Breast epithelium (tissue), 4 donors: ENCODE measurements at places on chromosomes 13 and 19. TPM values are rescaled to one million over a fixed set of nuclear protein-coding genes. Genes with fewer than 3 reads are reported as not detected.
A peak's percentile ranks its signal among the peaks of the same experiment; 100 is the strongest.

DNA sequence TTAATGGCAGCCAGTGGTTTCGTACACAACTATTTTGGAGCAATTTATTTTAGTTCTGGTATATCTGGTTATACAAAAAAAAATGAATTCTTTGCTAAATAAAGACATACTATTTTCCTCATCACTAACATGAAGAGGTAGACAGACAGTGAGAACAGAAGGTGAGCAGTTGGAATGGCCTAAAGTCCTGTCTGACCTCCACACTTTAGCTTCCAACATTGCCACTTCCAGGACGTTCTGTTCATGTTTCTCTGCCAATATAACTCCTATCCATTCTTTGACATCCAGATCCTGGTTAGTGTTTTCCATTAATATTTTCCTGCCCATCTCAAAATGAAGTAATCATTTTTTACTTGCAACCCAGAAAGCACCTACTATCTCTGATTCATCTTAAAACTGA, 112.9 kb upstream of the FRY start:
- no peak for DNase-seq

Gene APOC1
- total RNA-seq = 285 TPM

Gene THSD1
- total RNA-seq = 9.8 TPM

GRCh38 chr13:38998739-38999138, 8.1 kb upstream of the STOML3 start:
- DNase-seq = no peak

- no peak for DNase-seq
These were observed 32.4 kb downstream of the ACTN4 start for GRCh38 chr19:38679839-38680238.

DNA sequence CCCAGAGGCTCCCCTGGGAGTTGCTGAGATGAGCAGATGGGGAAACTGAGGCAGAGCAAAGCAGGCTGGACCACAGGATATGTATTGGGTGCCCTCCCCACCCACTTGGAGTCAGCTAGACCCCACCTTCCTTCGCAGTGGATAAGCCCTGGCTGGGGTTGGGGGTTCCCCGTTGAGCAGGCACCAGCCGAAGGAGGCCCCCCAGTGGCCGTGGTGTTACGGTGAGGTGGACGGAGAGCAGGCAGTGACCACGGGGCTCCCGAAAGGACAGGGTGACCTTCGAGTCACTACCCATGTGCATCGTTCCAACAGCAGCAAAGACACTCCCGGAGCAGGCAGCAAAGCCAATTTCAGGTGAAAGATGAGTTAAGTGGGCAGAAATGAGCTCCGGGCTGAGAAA, 62.4 kb upstream of the ADGRE5 start:
- no peak for DNase-seq

DNA sequence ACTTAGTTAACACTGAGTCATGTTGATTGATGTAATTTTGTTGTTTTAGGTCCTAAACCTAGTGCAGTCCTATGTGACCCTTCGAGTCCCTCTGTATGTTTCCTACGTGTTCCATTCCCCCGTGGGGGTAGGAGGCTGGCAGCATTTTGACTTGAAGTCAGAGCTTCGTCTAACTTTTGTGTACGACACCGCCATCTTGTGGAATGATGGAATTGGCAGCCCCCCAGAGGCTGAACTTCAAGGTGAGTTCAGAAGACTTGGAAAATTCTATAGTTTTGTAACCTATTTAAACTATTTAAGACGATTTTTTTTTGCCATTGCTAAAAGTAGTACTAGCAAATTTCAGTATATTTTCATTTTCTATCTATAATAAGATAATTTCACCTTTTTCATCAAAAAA, 117.9 kb downstream of the STOML3 start:
- no peak for DNase-seq

DNA sequence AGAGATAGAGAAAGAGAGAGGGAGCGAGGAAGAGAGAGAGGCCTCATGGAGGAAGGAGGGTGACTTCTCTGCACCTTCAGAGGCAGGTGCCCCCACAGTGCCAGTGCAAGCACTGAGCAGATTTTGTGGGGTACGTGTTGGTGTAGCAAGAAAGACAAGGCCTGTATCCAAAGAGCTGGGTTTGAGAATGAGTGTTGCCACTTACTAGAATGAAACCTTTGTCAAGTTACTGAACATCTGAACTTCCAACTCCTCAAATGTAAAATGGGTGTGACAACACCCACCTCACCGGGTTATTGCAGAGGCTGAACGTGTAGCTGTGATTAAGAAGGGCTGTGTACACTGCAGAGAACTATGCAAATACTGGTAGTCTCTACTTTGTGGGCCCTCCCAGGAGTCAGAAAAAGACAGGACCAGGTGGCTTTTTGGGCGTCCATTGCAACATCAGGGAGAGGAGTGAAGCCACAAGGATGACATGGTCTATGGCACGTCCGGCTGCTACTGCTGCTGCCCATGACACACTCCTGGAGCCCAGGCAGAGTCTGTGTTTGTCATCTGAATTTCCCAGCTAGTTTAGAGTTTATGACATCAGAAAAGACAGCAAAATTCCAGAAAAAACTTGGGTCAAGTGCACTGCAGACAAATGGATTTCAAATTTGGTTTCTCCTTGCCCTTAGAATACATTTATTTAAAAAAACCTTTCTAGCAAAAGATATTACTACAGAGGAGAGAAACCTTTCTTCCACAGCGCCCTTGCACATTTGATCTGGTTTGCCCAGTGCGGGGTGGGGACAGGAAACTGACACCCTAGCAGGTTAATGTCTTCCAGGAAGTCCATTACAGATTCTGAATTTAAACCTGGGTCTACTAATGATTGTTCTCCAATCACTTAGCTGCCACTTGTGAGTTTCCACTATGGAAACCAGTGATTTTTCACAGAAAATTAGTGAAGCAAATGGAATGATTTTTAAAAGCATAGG, 54.0 kb upstream of the ATP12A start:
- DNase-seq = no peak

DNA sequence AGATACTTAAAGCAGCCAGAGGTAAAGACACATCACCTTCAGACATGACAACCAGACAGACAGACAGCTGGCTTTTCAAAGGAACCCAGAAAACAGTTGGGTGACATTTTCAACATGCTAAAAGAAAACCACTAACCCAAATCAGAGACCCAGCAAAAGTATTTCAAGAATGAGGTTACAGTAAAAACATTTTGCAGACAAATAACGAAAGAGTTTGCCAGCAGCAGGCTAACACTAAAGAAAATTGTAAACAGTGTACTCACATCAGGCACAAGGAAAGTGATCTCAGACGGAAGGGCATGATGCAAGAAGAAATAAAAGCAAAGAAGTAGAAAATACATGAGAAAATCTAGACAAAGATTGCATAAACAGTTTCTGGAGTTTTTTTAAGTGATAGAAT, 46.4 kb downstream of the AP1M1 start:
- no peak for DNase-seq

Gene MEIOSIN
- total RNA-seq = not detected

- no peak for DNase-seq
These were observed 114.0 kb upstream of the KL start for GRCh38 chr13:32902029-32902780.

Gene AMER2
- 9.1 TPM for total RNA-seq

Gene TTC9B
- not detected for total RNA-seq

DNA sequence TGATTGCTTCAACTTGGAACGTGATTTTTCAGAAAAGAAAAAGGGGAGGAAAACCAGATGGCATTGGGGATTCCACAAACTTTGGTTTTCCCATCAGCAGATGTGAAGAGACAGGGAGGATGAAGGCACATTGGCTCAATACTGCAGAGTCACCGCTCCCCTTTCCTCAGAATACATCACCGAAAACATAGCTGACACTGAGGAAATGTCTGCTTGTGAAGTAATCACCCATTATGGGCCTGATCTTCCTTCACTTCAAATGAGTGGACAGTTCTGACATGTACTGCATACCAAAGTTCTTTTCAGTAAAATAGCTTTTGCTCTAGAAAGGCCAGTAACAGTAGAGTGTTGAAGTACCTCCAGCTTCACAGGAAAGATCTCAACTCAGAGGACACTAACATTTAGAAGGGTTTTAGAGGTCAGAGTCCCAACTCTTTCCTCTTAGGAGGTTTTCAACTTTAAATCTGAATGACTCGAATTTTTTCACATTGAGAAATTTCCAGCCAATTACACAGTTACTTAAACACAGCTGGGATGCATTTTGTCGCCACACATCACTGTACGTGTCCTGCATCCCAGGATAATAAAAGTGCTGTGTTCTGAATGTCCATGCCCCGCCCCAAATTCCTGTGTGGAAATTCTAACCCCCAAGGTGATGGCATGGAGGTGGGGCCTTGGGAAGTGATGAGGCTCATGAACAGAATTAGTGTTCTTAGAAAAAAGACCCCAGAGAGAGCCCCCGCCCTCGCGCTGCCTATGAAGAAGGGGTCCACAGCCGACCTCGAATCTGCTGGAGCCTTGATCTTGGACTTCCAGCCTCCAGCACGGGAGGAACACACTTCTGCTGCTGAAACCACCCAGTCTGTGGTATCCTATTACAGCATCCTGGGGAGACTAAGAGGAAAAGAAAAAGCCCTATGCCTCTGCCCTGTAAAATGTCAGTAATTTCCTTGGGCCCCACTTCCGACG, 77.7 kb downstream of the COL4A1 start:
- no peak for DNase-seq

Gene OR4F17
- total RNA-seq = not detected

Gene SBK3
- total RNA-seq = 1.3 TPM

GRCh38 chr13:94849254-94849653, 136.9 kb upstream of the SOX21 start:
- no peak for DNase-seq

Gene GRIK5
- total RNA-seq = 1.9 TPM

- no peak for DNase-seq
These were observed 210.0 kb downstream of the IRS2 start for GRCh38 chr13:109576331-109576813.

- DNase-seq = peak; percentile 40
These were observed 7.3 kb downstream of the OPA3 start for GRCh38 chr19:45577111-45577905.

- DNase-seq = no peak
These were observed 42.7 kb downstream of the GATAD2A start for GRCh38 chr19:19448238-19448544.

DNA sequence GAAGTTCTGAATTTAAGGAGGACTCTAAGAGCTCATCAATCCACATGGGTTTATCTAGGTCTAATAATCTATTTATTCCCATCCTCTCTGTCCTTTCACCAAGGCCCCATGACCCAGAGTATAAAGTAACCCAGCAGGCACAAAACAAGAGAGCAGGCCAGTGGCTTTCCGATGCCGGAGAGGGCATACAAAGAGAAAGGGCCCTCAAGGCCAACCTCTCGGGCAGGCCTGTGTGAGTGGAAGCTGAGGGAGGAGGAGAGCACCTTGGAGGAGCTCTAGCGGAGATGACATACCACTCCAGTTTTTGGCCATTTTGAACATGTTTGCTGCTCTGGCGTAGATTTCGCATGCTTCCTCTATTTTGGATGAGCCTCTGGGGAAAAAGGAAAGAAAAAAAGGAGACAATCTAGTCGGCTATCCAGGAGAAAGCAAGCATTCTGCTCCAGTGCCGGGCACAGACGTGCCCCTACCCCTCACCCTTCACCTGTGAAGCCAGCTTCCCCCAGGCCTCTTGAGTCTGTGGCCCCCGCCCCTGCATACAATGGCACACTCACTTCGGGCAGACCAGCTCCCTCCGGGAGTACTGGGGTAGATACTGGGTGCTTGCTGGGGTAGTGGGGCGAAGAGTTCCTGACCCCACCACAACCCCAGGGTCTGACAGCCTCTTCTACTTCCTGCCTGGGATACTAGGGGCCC, 11.6 kb downstream of the NAPA start:
- no peak for DNase-seq

Gene NLRP11
- not detected for total RNA-seq

Gene CYP2A6
- total RNA-seq = not detected

DNA sequence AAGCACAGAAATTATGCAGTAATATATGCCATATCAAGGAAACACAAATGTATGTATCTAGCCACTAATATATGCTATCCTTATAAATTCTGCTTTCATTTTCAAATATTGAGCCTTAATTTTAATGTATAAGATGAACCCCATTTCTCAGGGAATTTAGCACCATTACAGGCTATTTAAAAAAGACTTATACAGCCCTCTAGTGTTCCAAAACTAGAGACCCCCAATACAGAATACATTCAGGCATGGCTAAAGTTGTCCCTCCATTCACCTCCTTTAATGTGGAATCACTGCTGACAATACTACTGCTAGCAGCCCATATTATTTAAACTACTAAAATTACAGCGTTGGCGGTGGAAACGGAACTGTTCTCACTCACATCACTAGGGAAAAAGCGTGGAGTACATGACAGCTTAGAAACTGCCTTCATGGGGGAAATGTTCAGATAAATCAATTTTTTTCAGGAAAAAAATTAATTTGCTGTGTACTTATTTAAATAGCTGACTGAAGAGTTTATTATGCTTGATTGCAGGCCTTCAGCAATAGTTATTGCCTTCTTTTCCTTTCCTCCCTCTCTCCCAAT, 541.0 kb downstream of the PCDH9 start:
- DNase-seq = no peak

Gene ISYNA1
- 40.2 TPM for total RNA-seq

Gene RAVER1
- total RNA-seq = 17.7 TPM

- DNase-seq = no peak
These were observed 1244.5 kb downstream of the PCDH9 start for GRCh38 chr13:65985612-65986011.

DNA sequence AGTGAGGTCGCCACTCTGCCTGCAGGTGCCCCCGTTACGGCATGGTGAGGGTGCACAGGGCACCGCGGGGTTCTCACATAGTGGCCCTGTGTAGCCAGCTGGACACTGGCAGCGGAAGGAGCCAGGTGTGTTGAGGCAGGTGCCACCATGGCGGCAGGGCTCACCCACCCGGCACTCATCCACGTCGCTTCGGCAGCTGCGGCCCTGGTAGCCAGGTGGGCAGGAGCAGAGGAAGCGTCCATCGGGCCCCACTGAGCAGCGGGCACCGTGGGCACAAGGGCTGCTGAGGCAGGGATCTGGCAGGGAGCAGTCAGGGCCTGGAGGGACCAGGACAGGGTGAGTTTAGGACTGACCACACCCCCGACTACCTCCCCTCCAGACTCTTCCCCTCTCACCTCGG, 8.8 kb downstream of the NOTCH3 start:
- DNase-seq = no peak

- DNase-seq = no peak
These were observed 144.1 kb downstream of the DPF1 start for GRCh38 chr19:38079926-38080380.

DNA sequence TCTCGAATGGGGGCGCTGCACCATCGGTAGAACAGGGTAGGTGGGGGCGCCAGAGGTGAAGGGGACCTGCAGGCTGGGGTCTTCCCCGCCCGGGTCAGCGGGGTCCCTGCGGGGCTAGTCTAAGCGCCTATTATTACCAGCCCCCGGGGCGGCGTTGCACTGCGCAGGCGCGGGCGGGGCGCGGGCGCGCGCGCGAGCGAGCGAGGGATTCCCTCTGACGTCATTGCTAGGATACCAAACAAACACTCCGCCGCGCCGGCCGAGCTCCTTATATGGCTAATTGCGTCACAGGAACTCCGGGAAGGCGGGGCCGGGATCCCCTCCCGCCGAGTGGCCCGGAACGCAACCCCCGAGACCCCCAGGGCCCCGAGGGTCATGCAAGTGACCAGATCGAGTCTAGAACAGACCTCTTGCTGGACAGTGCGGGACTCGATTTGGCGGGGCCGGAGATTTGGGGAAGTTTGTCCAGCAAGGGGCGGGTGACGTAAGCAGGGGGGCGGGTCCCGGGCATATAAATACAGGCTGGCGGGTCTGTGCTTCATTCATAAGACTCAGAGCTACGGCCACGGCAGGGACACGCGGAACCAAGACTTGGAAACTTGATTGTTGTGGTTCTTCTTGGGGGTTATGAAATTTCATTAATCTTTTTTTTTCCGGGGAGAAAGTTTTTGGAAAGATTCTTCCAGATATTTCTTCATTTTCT, at the start of gene FOSB:
TSS of gene FOSB (plus strand) at position 541 of the 703 bp plus-strand sequence. CDS start 591 bp downstream, outside the sequence.
- DNase-seq = peak; percentile 97

- DNase-seq = no peak
These were observed 75.1 kb upstream of the TSC22D1 start for GRCh38 chr13:44651209-44651608.
